ENCODE measurements at places on chromosomes 7 and 10. TPM values are rescaled to one million over a fixed set of nuclear protein-coding genes. Genes with fewer than 3 reads are reported as not detected.

The NUDT13 gene
- total RNA-seq: 0.86 TPM

GRCh38 chr10:43461950-43462349 lies 25.0 kb downstream of the ZNF487 start:
- no peak for DNase-seq
- H3K4me3 ChIP-seq: no peak overlapping the region
- H3K36me3 ChIP-seq: no peaks in the 10 kb centered on the region
- peaks cover 5% of the 10 kb centered on the region for H3K4me1 ChIP-seq

DNA sequence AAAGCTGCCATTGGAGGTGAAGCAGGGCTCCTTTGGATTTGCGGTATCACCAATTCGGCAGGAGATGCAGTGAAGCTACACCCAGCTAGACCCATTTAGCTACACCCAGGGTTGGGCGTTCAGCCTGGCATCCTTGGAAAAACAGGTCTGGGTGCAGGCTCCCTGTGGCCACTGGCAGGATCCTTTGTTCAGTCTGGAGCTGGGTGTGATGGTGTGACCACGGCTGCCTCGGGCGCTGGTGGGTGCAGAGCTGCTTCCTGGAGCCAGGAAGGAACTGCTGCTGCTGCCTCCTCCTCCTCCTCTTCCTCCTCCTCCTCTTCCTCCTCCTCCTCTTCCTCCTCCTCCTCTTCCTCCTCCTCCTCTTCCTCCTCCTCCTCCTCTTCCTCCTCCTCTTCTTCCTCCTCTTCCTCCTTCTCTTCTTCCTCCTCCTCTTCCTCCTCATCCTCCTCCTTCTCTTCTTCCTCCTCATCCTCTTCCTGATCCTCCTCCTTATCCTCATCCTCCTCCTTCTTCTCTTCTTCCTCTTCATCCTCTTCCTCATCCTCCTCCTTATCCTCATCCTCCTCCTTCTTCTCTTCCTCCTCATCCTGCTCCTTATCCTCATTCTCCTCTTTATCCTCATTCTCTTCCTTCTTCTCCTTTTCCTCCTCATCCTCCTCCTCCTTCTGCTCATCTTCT lies 84.0 kb downstream of the GRK5 start:
- H3K27me3 ChIP-seq: no peaks in the 10 kb centered on the region
- no peaks in the 10 kb centered on the region for H3K36me3 ChIP-seq
- no peak overlapping the region for H3K4me3 ChIP-seq
- H3K4me1 ChIP-seq: peaks cover 40% of the 10 kb centered on the region
- H3K27ac ChIP-seq: no peak overlapping the region

DNA sequence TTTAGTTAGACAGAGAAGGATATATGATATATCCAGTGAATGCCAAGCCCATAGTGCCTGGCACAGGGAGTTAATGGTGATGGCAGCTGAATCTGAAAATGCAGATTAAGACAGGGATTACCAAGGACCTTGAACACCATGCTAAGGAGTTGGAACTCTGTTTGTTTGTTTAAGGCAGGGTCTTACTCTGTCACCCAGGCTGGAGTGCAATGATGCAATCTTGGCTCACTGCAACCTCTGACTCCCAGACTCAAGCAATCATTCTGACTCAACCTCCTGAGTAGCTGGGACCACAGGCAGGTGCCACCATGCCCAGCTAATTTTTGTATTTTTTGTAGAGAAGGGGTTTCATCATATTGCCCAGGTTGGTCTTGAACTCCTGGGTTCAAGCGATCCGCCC lies 1.6 kb downstream of the AKR1D1 start:
- no peak for DNase-seq
- no peaks in the 10 kb centered on the region for H3K4me1 ChIP-seq
- no peak overlapping the region for H3K4me3 ChIP-seq
- no peaks in the 10 kb centered on the region for H3K27me3 ChIP-seq
- no peaks in the 10 kb centered on the region for H3K36me3 ChIP-seq

GRCh38 chr7:12805518-12805928 lies 118.1 kb downstream of the ARL4A start:
- peaks cover 34% of the 10 kb centered on the region for H3K4me1 ChIP-seq
- H3K36me3 ChIP-seq: no peaks in the 10 kb centered on the region
- H3K27me3 ChIP-seq: no peaks in the 10 kb centered on the region
- no peak overlapping the region for H3K4me3 ChIP-seq
- DNase-seq: no peak

GRCh38 chr7:102210787-102211186 lies 75.9 kb upstream of the SH2B2 start:
- DNase-seq: no peak

GRCh38 chr7:40757109-40757508 lies 622.3 kb downstream of the SUGCT start:
- H3K36me3 ChIP-seq: no peaks in the 10 kb centered on the region
- H3K27ac ChIP-seq: no peak overlapping the region
- H3K27me3 ChIP-seq: no peaks in the 10 kb centered on the region
- no peak for DNase-seq
- no peaks in the 10 kb centered on the region for H3K4me1 ChIP-seq

DNA sequence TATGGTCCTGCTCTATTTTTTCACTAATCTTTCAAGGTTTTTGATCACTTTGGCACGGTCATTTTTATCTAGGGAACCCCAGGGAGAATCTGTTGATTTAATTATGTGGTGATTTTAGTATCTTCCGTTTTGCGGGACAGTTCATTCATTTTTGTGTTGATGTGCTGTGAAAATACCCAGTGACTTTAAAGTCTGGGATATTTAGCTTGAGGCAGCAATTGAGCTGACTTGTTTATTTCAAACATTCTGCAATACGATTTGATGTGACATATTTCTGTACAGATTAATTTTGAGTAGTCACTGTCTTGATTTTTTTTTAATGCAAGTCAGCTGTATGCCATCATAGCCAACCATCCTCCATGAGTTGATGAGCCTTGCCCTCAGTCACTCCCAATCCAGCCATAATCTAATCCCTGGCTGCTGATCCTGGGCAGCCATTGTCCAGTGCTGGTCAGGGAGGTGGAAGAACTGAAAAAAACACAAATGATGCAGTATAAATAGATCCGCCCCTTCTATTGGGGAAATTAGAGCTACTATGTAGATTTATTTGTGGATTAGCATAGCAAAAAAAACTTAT lies 183.4 kb downstream of the CCSER2 start:
- DNase-seq: no peak
- H3K4me3 ChIP-seq: no peak overlapping the region
- H3K36me3 ChIP-seq: peaks cover 24% of the 10 kb centered on the region

GRCh38 chr7:155965010-155965409 lies 152.7 kb upstream of the SHH start:
- no peaks in the 10 kb centered on the region for H3K36me3 ChIP-seq
- peaks cover 12% of the 10 kb centered on the region for H3K27me3 ChIP-seq
- H3K27ac ChIP-seq: no peak overlapping the region
- no peaks in the 10 kb centered on the region for H3K4me1 ChIP-seq
- no peak overlapping the region for H3K4me3 ChIP-seq

All from suprapubic skin (tissue), 4 donors.